Left lung (tissue), 14 donors: ENCODE measurements at places on chromosomes 1 and 21.
A peak's percentile ranks its signal among the peaks of the same experiment; 100 is the strongest.

DNA sequence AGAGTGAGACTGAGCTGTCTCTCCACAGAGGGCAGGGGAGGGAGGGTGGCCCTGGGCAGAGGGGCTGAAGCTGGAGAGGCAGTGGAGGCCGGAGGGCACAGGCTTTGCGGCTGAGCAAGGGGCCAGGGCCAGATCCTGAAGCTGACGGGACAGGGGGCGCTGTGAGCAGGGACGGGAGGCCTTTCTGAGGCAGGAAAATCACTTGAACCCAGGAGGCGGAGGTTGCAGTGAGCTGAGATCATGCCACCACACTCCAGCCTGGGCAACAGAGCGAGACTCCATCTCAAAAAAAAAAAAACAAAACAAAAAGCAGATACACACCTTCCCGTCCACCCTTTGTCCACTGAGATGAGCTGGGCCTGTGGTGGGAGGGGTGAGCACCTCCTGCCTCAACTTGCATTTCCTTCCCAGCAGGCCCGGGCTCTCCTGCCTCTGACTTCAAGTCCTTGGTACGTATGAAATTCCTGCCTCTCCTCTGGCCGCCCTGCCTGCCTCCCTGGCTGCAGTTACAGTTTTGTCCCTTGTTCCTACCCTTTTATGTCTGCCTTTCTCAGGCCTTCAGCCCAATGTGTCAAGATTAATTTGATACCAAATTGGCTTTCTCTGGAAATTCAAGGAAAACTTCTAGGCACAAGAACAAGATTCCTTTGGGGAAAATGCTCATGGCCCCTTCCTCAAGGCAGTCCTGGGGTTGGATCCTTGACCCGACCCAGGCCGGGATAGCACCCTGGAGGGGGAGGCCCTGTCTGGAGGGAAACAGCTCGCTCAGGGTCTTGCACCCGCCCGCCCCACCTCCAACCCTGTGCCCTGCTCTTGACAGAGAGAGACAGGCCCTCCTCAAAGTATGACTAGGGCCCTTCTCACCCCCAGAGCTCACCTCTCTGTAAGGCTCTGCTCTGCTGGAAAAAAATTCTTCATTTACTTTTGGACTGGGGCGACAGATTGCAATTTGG, 11.2 kb upstream of the ADAMTSL4 start:
- no peak overlapping the region for H3K4me3 ChIP-seq
- no peak for DNase-seq
- no peaks in the 10 kb centered on the region for H3K27me3 ChIP-seq
- H3K4me1 ChIP-seq: no peaks in the 10 kb centered on the region

GRCh38 chr1:150268340-150268704, 494 bp downstream of the APH1A start:
- no peak for DNase-seq
- H3K4me3 ChIP-seq: peak overlapping the region; percentile 83
- no peaks in the 10 kb centered on the region for H3K27me3 ChIP-seq
- H3K4me1 ChIP-seq: peaks cover 11% of the 10 kb centered on the region

DNA sequence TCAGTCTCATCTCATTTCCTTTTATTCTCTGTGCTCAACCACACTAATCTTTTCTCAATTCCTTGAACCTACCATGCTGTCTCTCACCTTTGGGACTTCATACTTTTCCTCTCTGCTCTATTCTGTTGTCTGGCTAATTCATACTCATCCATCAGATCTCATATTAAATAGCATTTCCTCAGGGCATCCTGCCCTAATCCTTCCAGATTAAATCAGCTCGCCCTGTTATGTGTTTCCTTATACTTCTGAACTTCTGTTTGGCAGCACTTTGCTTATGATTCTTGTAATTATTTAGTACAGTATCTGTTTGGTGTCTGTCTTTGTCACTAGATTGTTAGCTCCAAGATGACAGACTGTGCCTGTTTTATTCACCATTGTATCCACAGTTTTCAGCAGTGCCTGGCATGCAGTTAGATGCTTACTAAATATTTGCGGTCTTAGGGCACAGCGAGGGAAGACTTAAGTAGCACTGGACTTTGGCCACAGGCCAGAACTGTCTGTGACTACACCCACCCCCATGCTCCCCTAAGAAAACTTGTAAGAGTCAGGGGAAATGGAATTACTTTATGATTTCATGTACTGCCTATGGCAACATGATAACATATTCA, 9.9 kb upstream of the CAP1 start:
- no peak overlapping the region for H3K4me3 ChIP-seq
- H3K27ac ChIP-seq: no peak overlapping the region

GRCh38 chr1:54965624-54966340, 14.6 kb upstream of the TMEM61 start:
- no peaks in the 10 kb centered on the region for H3K27me3 ChIP-seq
- peak overlapping the region; percentile 88 for H3K27ac ChIP-seq
- no peaks in the 10 kb centered on the region for H3K36me3 ChIP-seq
- H3K4me3 ChIP-seq: no peak overlapping the region
